ENCODE measurements at places on chromosomes 1 and 21. TPM values are rescaled to one million over a fixed set of nuclear protein-coding genes. Genes with fewer than 3 reads are reported as not detected.

- no peak for DNase-seq
These were observed 700 bp downstream of the PIGV start for GRCh38 chr1:26788515-26788785.

Gene SERTAD4
- 1.9 TPM for polyA plus RNA-seq

- no peak for DNase-seq
These were observed 3.6 kb downstream of the RER1 start for GRCh38 chr1:2395245-2395644.

- DNase-seq: no peak
These were observed 55.2 kb downstream of the GPR161 start for GRCh38 chr1:168081373-168082007.

GRCh38 chr1:31487143-31487542, 74.1 kb downstream of the SERINC2 start:
- no peak for DNase-seq

DNA sequence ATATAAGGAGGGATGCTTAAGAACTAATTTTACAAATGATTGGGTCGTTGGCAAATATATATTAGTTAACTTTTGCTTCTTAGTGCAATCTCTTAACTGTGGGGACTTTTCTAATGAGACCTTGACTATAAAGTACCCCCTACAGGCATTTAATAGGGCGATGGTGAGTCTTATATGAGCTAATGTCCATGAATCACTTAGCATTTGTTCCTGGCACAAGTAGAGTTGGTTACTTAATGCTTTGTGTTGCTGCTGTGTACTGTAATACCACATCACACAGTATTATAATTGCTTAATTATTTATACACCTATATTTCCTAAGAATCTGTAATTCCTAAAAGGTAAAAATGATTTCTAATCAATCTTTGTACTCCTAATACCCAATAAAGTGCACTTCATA, 25.3 kb upstream of the TMCO1 start:
- DNase-seq: no peak

GRCh38 chr21:45507523-45507875, 34.7 kb downstream of the SLC19A1 start:
- no peak for DNase-seq

GRCh38 chr1:11594222-11594621, 60.0 kb downstream of the FBXO2 start:
- no peak for DNase-seq

GRCh38 chr21:16169102-16169511, 439.3 kb downstream of the USP25 start:
- no peak for DNase-seq

Gene VASH2
- polyA plus RNA-seq: 0.50 TPM

Gene RPE65
- 0.07 TPM for polyA plus RNA-seq

DNA sequence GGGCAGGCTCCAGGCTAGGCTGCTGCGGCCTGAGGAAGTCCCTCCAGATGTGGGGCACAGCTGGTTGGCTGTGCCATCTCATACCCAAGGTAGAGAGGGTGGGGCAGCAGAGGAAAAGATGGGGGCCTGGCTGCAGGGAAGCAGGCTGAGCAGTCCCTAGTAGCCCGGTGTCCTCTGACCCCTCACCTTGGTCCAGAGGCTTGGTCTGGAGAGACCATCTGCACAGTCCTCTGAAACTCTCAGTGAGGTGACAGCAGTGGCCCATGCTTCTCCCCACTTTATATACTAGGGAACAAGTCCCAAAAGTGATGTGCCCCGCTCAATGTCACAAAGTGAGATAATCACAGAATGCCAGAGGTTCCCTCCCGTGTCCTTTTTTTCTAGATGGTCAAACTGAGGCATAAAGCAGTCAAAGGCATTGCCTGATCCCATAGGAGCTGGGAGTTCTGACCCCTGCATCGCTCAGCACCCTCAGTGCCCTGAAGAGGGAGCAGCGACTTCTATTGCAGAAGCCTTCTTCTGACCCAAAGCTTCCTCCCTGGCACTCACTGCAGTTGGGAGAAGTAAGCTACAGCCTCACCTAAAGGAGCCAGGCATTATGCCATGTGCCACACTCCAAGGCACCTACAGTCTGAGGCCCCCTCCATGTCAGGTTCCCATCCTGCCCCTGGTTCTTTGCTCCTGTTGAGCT, 45.5 kb downstream of the TRABD2B start:
- DNase-seq: no peak

Gene SH3D21
- polyA plus RNA-seq: 3.5 TPM

Gene C1orf53
- 12.7 TPM for polyA plus RNA-seq

DNA sequence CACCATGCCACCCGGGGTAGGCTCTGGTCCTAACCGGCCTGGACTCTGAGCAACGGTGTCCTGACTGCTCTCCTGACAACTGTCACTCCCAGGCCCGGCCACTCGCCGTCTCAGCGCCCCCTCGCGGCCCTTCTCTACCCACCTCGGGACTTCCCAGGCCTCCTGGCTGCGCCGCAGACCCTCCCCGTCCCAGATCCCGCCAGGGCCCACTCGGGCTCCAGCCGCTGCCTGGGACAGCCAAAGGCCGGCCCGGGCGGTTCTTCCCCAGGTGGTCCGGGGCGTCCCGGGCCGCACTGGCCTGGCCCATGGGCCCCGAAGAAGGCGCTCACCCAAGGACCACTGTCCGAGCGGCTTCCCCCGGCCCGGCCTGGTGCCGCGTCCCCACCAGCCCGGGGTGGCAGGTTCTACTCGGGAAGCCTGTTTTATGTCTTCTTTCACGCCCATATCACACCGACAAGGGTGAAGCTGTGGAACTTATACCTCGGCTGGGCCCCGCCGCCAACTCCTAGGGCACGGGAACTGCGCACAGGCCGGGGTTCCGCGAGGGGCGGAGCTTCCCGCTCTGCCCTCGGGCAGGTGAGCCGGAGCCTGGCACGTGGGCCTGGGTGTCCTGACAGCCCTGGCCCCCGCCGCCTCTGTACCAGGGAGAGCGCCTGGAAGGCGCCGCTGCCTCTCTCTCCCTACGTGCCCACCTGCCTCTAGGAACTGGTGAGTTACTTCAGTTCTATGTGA, 138.3 kb downstream of the TTLL7 start:
- DNase-seq: peak; percentile 96

DNA sequence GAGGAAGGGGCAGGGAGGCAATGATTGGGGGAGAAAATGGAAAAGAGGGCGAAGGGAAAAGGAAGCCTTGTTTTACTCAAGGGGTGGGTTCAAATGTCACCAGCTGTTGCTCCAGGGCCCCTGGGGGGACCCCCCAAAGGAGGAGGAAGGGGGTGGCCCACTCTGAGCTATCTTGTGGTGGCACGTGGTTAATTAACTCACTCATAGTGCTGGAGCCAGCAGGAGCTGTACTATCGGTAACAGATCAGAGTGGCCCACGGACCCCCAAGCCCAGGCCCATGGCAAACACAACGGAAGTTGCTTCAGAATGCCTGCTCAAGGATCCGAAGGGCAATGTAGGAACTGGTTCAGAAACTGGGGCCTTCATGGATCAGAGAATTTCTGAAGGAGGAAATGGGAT, 7.2 kb downstream of the TFF2 start:
- DNase-seq: no peak

Gene EXOC8
- 5.9 TPM for polyA plus RNA-seq

Gene NUP210L
- not detected for polyA plus RNA-seq

DNA sequence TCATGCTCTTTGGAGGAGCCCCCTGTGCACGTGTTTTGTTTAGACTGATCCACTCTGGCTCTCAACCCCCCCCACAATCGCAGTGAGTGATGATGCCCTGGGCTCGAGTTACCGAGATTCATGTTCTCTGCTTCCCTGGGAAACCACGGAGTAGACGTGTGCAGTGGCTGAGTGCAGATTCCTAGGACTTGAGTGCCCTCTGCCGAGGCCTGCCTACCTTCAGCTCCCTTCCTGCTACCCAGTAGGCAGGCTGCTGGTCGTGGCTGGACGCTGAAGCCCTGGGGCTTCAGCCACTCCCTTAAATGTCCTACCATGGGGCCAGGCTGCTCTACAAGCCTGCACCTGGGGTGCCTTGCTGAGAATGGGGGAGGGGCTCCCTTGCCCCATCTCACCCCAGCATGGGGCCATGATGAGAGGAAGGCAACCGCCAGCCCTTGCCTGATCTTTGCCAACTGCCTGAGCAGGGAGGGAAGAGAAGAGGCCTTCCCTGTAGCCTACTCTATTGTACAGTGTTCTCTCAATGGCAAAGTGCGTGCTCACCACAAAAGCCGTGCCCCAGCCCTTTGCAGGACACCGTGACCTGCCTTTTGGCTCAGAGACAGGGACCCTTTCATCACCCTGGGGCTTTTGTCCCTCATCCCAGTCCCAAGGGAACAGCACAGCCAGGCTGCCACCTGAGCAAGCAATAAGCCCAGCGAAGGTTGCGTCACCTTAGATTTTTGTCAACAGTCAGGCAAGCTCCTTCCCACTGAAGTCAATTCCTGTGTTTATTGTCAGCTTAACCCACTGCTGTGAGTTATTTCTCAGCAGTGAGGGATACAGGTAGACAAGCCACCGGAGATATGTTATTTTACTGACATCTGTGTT, 4.1 kb upstream of the GRIK3 start:
- no peak for DNase-seq

DNA sequence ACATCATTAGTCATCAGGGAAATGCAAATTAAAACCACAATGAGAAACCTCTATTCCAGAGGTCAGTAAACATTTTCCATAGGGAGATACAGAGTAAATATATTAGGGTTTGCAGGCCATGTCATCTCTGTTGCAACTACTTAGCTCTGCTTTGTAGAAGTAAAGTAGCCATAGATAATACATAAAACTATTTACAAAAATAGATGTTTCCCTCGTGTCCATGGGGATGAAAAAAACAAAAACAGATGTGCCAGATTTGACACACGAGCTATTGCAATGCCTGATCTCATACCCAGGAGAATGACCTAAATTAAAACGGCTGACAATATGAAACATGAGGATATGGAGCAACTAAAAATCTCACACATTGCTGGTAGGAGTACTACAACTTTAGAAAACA, 17.3 kb downstream of the LTN1 start:
- no peak for DNase-seq
